Globus pallidus (tissue), 1 donor: ENCODE measurements at places on chromosomes 5 and 9.

- DNase-seq, result no peak
Measured at GRCh38 chr5:35483191-35483590, 134.5 kb upstream of the SPEF2 start.

- DNase-seq, result no peak
Measured at GRCh38 chr9:37946971-37947370, 43.0 kb upstream of the SLC25A51 start.

DNA sequence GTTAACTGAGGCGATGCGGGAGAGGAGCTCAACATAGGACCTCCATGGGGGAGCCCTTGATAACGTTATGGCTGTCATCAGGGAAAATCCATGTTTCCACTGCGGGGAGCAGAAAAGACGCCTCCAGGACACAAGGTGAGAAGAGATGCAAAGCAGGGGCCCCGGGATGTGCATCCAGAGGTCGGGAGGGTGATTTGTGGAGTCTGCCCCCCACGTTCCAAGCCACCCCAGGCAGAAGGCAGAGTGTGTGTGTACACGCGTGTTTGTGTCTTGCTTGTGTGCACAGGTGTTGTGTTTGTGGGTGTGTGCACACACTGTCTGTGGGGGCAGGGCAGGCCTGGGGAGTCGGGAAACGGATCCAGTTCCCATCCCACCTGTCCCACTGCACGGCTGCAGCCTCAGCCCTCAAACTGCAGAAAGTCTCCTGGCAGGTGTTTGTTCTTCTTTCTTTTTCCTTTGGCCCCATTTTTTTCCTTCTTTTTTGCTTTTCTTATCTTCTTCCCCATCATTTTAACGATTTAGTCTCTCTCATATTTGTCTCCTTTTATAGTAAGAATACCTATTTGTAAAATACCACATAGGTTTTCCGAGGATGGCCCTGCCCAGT is 17.4 kb upstream of the PLEKHG4B start:
- DNase-seq, result no peak

- no peak for DNase-seq
Measured at GRCh38 chr5:173880306-173880985, 7.7 kb upstream of the CPEB4 start.
